CD4-positive, alpha-beta T cell treated with Interleukin-12 subunit alpha and Interleukin-12 subunit beta, for 1 hour (primary cell): ENCODE measurements at places on chromosomes 6 and 20.

- no peak for DNase-seq
Measured at GRCh38 chr6:7426447-7427169, 37.0 kb downstream of the RIOK1 start.

DNA sequence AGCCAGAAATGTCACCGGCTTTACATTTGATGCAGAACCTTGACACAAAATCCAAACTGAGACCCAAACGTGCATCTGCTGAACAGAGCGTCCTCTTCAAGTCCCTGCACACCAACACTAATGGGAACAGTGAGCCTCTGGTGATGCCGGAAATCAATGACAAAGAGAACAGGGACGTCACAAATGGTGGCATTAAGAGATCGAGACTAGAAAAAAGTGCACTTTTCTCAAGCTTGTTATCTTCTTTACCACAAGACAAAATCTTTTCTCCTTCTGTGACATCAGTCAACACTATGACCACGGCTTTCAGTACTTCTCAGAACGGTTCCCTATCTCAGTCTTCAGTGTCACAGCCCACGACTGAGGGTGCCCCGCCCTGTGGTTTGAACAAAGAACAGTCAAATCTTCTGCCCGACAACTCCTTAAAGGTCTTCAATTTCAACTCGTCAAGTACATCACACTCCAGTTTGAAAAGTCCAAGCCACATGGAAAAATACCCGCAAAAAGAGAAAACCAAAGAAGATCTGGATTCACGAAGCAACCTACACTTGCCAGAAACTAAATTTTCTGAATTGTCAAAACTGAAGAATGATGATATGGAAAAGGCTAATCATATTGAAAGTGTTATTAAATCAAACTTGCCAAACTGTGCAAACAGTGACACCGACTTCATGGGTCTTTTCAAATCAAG lies 108.4 kb downstream of the RTN4IP1 start:
- DNase-seq = peak; percentile 90

DNA sequence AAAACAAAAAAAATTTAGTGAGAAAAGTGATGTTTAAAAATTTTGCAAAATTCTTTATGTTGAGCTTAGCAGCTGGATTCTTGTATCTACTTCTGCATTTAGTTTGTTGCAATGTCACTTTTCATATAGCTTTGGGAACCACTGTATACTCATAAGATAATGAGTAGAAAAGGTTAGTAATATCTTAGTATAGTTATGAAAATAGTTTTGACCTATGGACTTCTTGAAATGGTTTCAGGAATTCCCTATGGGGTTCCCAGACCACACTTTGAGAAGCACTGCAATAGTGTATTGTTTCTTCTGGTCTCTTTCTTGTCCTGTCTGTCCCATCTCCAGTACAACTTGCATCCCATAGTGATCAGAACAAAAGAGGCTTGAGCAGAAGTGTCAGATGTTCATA lies 29.4 kb downstream of the PPP1R16B start:
- DNase-seq = no peak

DNA sequence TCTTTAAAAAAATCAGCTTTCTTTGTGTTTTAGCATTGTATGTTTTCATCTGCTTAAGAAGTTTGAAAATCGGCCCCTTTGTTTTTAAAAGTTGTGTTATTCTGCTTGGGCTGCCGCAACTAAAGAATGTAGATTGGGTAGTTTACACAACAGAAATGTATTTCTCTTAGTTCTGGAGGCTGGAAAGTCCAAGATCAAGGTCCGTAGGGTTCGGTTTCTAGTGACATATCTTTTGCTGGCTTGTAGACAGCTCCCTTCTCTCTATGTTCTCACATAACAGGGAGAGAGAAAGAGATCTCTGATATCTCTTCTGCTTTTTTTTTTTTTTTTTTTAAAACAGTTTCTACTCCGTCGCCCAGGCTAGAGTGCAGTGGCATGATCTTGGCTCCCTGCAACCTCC lies 138.6 kb downstream of the TBC1D7 start:
- no peak for DNase-seq

DNA sequence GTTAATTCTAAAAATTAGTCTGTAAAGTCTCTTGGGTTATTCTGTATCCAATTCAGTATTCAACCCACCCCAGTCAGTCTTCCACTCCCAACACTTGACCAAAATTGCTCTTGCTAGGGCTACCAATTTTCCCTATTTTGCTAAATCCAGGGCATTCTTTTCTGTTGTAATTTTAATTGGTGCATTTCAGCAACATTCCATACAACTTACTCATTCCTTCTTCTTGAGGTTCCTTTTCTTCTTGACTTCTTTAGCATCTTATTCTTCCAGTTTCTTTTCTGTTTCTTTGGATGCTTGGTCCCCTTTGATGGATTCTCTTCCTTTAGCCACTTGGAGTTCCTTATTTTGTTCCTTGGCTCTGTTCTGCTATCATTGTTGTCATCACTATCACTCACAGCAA lies 11.2 kb upstream of the GRM1 start:
- DNase-seq = no peak
